Umbilical cord (tissue), 2 donors: ENCODE measurements at places on chromosomes 2 and 18. TPM values are rescaled to one million over a fixed set of nuclear protein-coding genes. Genes with fewer than 3 reads are reported as not detected.

ATP8B1 gene
- total RNA-seq = 29.6 TPM

EMILIN1 gene
- total RNA-seq = 287 TPM

ACKR3 gene
- 14.7 TPM for total RNA-seq

C2orf66 gene
- total RNA-seq = 0.48 TPM

CHRND gene
- 1.7 TPM for total RNA-seq

CYTIP gene
- total RNA-seq = 18.8 TPM

TNFAIP6 gene
- 13.7 TPM for total RNA-seq

PTCD3 gene
- 105 TPM for total RNA-seq

ZNF516 gene
- 29.6 TPM for total RNA-seq

CD8B2 gene
- 2.6 TPM for total RNA-seq

LHCGR gene
- total RNA-seq = 2.6 TPM

RGPD3 gene
- 4.1 TPM for total RNA-seq

NOL4 gene
- total RNA-seq = 2.9 TPM

GRCh38 chr2:71226096-71226964 lies 573 bp downstream of the PAIP2B start:
- peak; percentile 19 for DNase-seq

- no peak for DNase-seq
Observed at GRCh38 chr2:187466129-187466792, 18.2 kb upstream of the CALCRL start.

GRCh38 chr18:54389143-54389505 lies 31.4 kb downstream of the C18orf54 start:
- DNase-seq = no peak

DNA sequence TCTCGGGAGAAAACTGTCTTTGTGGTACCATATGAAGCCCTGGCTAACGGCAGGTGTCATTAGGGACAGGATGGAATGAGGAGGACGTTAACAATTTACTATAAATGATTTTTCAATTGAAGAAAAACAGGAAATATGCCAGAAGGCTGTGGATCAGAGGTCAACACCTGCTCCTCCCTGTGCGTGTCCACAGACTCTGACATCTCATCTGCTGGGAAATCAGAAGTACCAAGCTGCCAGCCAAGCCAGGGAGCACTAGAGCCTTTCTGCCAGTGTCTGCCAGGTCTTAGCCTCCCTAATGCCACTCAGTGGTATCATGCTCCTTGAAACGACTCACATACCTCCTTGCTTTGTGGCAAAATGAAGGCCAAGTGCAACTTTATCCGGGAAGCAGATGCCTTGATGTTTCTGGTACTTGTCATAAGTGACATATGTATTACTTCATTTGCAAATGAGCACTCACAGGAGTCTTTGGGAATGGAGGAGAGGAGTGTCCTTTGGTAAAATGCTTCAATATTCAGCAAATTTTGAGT lies 541.1 kb downstream of the SATB2 start:
- DNase-seq = no peak

DNA sequence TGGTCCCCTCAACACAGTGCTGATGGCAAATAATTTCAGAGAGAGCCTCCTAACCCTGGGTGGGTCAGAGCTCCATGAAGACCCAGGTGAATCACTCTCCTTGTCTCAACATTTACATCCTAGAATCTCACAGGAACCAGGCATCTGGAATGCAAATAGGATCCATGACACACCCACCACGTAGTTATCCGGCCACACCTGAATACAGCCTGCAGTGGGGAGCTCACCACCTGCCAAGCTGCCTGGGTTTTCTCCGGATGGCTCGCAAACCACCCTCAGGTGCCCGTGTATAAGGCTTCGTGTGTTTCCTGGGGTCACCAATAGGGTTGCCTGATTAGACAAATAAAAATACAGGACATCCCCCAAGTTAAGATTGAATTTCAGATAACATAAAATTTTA lies 9.9 kb downstream of the CHST10 start:
- DNase-seq = no peak

GRCh38 chr2:16952368-16952767 lies 286.7 kb upstream of the CYRIA start:
- DNase-seq = no peak

GRCh38 chr18:62933261-62933887 lies 218.0 kb downstream of the PHLPP1 start:
- no peak for DNase-seq

GRCh38 chr2:121367246-121367900 lies 82.4 kb upstream of the TFCP2L1 start:
- DNase-seq = no peak

DNA sequence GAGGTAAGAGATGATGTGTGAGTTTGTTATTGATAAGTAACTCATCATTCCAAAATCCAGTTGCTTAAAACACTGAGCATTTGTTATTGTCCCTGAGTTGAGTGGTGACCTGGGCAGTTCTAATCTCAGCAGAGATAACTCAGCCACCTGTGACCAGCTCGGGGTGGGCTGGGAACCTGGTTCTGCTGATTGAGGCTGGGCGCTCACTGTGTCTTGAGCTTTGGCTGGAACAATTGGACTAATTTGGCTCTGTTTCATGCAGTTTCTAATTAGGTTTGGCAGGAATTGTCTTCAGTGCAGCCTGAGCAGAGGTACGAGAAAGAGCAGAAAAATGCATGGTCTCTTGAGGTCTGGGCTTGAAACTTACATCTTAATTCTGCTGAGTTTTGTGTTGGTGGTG lies 144.7 kb downstream of the RNF144A start:
- DNase-seq = no peak

GRCh38 chr2:216539791-216540241 lies 41.2 kb downstream of the RPL37A start:
- no peak for DNase-seq

GRCh38 chr2:152369176-152369860 lies 34.3 kb downstream of the FMNL2 start:
- peak; percentile 57 for DNase-seq

GRCh38 chr2:126809340-126809739 lies 89.3 kb upstream of the TEX51 start:
- DNase-seq = no peak

DNA sequence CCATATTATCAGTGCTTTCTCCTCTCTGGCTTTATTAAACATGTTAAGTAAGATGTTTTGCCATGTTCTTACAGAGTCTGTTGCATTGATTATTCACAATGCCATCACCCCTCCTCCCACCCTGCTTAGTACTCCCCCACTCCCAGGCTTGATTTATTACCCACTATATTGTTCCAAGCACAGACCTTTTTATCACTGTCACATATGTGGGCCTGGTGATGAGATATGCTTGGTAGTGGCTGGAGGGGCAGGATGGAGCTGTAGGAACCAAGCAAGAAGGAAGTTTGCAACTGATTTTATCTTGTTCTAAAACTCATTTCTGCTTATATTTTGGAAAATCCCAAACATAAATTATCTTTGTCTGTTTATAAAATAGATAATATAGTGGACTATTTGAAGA lies 748.2 kb upstream of the CELF4 start:
- no peak for DNase-seq

DNA sequence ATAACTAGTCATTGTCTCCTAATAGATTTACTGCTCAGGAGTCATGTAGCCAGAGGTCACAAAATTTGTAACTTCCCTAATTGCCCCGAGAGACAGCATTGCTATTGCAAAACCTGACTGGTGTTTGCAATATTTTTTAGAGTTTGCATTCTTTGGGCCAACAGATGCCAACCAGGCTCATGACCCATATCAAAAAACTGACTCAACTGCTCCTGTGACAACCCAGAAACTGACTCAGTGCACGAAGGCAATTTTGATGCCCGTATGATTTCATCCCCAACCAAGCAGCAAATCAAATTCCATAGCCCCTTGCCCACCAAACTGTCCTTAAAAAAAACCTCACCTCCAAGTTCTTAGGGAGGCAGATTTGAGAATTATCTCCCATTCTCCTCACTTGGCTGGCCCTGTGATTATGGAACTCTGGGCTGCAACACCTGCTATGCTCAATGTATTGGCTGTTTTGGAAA lies 951.3 kb downstream of the TSN start:
- no peak for DNase-seq

DNA sequence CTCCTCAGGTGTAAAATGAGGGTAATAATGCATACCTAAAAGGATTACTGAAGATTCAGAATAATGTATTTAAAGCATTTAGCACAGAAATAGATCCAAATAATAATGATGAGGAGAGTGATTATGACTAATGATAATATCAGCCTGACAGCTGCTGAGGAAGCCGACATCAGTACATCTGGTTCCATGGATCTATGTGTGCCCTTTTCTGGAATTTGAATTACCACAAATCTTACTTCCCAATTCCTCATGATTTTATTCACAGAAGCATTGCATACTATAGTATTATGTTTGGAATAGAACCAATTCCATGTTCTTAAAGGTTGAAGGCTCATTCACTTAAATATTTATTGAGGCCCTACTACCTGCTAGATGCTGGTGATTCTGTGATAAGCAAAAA lies 248.9 kb upstream of the THUMPD2 start:
- no peak for DNase-seq

DNA sequence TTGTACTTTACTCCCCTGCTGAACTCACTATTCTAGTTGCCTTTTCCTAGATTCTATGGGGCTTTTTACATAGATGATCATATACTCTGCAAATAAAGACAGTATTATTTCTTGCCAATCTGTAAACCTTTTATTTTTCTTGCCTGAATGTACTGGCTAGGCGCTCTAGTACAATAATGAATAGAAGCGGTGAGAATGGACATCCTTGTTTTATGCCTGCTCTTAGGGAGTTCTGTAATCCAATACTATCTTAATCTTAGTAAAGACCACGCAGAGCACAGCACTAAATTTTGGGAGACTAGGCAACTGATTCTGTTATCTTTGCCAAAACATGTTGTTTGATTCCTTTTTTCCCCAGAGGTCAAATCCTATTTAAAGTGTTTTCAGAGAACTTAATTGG lies 7.0 kb downstream of the KRCC1 start:
- no peak for DNase-seq

- no peak for DNase-seq
Observed at GRCh38 chr2:23616630-23617029, 231.7 kb downstream of the KLHL29 start.

DNA sequence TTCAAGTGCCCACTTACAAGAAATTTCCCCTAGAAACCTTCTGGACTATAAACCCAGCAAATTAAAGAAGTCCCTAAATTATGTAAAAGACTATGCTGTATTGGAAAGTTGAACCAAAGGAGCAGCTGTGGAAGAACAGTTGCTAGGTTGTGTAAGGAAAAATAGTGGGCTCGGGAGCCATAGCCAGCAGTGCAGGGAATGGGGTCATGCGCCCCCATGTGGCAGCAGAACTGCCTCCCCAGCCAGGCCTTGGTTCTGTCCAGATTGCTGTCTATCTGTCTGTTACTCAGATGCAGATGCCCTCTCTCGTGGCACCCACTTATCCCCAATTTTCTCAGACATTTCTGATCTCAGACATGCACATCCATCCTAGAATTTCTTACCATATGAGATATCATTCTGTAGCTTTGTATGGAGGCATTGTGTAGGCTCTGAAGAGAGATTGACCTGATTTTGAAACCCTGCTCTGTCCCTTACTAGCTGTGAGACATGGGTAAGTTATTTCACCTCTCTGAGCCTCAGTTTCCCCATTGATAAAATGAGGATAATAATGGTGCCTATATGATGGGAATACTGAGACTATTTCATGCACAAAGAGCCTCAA lies 258.3 kb downstream of the SS18 start:
- DNase-seq = peak; percentile 62

- DNase-seq = no peak
Observed at GRCh38 chr2:75619956-75620740, 26.4 kb upstream of the MRPL19 start.

GRCh38 chr2:68789603-68790002 lies 55.0 kb downstream of the ARHGAP25 start:
- no peak for DNase-seq

DNA sequence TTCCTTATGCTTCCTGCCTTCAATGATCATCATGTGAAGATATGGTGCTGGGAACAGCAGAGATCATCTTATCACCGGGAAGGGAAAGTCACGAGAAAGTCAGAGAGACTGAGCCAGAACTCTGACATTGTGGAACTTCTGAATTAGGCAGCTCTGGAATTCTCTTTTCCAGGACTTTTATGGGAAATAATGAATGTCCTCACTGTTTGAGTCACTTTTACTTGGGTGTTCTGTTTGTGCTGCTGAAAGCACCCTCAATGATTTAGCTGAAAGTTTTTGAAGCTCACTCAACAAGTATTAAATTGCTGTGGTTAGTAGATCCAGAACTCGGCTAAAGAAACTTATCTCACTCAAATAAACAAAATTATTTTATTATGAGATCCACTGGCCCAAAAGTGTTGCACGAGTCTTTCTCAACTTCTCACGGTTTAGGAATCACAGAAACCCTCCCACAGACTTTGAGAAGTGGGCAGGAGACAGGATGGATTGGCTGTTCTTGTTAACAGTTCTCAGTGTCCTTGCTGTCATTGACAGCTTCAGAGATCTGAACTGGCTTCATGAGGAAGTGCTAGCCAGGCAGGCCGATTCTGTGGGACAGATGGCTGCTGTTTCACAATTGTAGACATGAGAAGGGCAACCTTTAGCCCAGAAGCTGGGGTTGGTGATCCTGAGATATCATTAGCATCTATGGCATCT lies 26.4 kb upstream of the ATRAID start:
- DNase-seq = peak; percentile 17

GRCh38 chr2:8659092-8659734 lies 22.6 kb upstream of the ID2 start:
- DNase-seq = no peak

- DNase-seq = no peak
Observed at GRCh38 chr18:54529444-54529843, 61.6 kb upstream of the DYNAP start.

DNA sequence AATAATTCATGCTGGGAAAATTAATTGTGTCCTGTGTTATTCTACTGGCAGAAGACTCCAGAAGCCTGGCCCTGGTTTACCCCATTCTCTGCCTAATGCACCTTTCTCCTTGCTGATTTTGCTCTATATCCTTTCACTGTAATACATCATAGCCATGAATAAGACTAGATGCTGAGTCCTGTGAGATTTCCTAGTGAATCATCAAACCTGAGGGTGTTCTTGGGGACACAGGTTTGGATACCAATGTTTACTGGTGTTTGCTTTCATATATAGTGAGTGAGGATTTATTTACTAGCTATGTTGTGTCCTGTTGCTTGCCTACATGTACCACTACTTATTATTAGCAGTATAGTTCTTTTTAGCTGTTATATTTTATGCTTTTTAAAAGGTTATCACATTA lies 6.5 kb downstream of the METTL5 start:
- no peak for DNase-seq

DNA sequence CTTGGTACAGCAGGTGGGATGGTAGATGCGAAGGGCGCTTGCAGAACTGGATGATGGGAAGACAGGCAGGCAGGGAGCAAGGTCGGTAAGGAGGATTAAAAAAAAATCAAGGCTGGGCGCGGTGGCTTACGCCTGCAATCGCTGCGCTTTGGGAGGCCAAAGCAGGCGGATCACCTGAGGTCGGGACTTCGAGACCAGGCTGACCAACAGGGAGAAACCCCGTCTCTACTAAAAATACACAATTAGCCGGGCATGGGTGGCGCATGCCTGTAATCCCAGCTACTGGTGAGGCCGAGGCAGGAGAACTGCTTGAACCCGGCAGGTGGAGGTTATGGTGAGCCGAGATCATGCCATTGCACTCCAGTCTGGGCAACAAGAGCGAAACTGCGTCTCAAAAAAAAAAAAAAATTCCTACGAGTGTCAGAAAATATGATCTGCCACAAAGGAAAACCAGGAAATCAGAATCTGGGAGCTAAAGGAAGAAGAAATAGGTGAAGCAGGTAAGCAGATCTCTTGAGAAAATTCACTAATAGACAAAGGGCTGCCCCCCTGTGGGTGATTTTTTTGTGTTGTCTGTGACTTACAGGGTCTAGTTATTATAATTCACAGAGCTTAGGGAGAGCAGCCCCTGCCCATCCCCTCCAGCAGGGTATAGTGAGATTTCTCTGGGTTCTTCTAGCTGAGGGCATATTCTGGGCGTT lies 46.2 kb downstream of the C2orf42 start:
- DNase-seq = no peak

- no peak for DNase-seq
Observed at GRCh38 chr2:200586644-200586975, 796 bp downstream of the AOX1 start.
